SHP77 (cell line): ENCODE measurements at places on chromosomes 1 and 21.

DNA sequence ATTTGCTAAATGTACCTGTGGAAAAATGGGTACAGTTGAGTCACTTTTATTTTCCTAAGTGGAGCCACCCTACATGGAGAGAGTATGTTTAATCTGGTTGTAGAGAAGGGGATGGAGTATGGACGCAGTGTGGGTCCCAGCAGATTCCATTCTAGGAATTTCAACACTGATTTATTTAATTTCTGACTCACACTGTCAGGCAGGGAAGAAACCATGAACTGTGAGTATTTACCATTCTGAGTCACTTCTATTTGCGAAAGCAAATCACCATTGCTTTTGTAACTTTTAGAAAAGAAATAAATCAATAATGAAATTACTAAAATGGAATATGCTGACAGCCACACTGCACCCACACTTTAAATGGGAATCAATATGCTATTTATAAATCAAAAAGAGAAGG, 339.0 kb downstream of the DSCAM start:
- DNase-seq = no peak

DNA sequence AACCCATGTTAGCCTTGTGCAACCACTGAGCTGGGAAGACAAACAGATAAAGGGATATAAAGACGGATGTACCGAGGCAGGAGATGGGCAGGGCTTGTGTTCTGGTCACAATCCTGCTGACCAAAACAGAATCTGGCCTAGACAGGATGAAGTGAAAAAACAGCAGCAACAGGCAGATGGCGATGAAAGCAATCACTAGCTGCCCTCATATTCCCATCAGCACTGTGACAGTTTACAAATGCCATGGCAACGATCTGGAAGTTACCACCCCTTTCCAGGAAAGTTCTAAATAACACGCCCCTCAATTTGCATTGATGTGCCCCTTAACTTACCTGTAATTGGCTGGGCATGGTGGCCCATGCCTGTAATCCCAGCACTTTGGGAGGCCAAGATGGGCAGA, 40.6 kb upstream of the CD46 start:
- DNase-seq = no peak

DNA sequence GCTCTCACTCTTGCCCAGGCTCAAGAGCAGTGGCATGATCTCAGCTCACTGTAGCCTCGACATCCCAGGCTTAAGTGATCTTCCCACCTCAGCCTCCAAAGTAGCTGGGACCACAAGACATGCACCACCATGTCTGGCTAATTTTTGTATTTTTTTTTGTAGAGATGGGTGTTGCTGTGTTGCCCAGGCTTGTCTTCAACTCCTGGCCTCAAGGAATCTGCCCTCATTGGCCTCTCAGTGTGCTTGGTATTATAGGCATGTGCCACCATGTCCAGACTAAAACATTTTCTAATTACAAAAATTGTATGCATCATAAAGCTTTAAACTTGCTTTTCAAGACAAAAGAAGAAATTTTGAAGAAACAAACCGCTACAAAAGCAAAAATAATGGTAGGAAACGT, 20.1 kb downstream of the CBR1 start:
- DNase-seq = no peak

- DNase-seq = no peak
Measured at GRCh38 chr1:201880928-201881571, 7.6 kb upstream of the SHISA4 start.

GRCh38 chr1:16075337-16076030, 2.0 kb upstream of the FAM131C start:
- no peak for DNase-seq

- DNase-seq = no peak
Measured at GRCh38 chr1:218660678-218661053, 315.5 kb downstream of the TGFB2 start.

- DNase-seq = no peak
Measured at GRCh38 chr1:155967341-155968050, 10.9 kb downstream of the ARHGEF2 start.
